ENCODE measurements at places on chromosomes 7 and 10.

GRCh38 chr7:119482671-119483070, 790.3 kb upstream of the KCND2 start:
- DNase-seq, result no peak

GRCh38 chr10:125102246-125102645, 58.1 kb downstream of the CTBP2 start:
- DNase-seq, result no peak

GRCh38 chr10:124892905-124893304, 49.0 kb upstream of the ZRANB1 start:
- no peak for DNase-seq

DNA sequence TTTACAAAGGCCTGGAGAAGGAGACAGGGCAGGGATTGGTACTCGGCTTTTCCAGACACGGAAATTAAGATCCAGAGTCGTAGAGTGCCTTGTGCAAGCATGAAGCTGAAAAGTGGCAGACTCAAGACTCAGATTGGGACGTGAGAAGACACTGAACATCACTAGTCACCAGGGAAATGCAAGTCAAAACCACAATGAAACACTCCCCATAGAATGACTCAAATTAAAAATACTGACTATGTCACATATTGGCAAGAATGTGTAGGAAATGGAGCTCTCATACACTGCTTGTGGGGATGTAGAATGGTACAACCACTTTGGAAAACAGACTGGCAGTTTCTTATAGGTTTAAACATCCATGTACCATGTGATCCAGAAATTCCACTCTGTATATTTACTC, 472.0 kb downstream of the RPS24 start:
- DNase-seq, result no peak

GRCh38 chr7:129095258-129095657, 40.3 kb upstream of the TNPO3 start:
- no peak for DNase-seq

DNA sequence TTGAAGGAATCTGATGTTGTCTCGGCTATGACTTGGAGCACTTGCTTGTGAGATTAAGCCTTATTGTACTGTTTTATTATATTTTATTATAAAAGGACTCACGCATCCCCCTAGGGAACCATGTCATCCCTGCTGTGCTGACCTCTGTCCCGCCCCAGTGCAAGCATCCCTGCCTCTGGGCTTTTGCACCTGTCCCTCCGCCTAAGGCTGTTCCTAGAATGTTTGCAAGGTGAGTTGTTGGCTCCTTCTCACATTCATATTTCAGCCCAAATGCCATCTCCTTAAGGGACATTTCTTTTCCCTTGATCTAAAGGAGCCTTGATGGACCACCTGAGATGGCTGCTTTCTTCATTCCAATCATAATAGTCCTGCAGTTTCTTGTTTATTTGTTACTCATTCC, 236.9 kb upstream of the IGFBP3 start:
- no peak for DNase-seq

GRCh38 chr7:138713191-138713590, 12.0 kb upstream of the SVOPL start:
- no peak for DNase-seq

- DNase-seq, result peak; percentile 7
Observed at GRCh38 chr10:52004342-52004949, 305.1 kb upstream of the CSTF2T start.

GRCh38 chr7:47573758-47574481, 8.0 kb downstream of the TNS3 start:
- DNase-seq, result no peak

DNA sequence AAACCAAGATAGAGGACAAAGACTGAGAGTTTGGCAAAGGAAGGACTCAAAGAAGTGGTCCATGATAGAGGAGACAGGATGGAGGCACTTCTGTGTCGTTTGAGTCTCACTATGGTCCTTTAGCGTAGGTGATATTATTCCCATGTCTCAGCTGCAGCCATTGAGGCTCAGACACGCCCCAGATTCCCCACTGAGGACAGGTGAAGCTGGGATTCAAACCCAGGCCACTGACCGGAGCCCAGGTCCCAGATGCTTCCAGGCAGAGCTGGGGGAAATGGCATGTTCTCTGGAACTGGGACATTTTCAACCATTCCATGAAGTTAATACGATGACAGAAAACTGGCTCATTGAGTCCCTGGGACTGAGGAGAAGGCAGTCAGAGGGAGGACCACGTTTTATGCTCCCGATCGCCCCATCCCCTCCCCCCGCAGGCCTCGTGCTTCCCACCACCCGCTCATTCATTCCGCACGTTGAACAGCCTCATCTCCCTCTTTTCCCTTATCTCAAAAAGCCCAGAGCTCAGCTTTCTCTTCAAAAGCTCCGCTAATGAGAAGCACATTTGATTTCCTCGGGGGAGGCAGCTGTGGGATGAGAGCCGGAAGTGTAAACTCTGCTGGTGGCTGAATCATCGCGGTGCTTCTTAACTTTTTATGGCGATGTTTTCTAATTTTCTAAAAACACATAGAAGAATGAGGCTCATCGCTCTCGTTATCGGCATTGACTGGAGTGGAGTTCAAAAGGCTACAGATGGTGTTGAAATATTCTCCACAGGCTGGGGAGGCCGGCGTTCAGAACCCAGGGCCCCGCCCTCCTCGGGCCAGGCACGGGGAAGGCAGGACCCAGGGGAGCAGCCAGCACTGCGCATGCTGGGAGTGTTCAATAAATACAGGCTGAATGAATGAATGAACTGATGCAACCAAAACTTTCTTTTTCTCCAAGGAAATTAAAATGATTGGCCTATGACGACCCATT, 64.0 kb downstream of the OAT start:
- DNase-seq, result no peak

DNA sequence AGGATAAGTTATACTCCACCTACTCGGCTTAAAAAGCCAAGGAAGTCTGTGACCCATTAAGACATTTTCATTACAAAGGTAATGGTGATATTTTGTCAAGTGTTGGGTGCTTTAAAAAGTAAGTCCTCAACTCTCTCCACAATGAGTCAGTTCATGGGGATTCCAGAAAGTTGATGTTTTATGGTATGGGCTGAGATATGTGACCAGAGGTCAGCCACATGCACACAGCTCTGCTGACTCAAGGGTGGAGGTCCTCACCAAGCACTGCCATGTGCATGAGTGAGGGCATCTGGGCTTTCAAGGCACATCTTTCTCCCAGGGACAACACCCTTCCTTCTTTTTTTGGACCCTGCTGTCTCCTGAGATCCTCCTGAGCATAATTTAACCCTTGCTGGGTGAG, 292.9 kb downstream of the PTEN start:
- no peak for DNase-seq
